ENCODE measurements at places on chromosomes 12 and 14. TPM values are rescaled to one million over a fixed set of nuclear protein-coding genes. Genes with fewer than 3 reads are reported as not detected.

GRCh38 chr14:32572867-32573150 is 243.7 kb downstream of the AKAP6 start:
- peak overlapping the region; percentile 0 for H3K27ac ChIP-seq
- no peak for DNase-seq
- H3K4me3 ChIP-seq, result no peak overlapping the region
- H3K27me3 ChIP-seq, result no peaks in the 10 kb centered on the region
- H3K4me1 ChIP-seq, result peaks cover 49% of the 10 kb centered on the region

DNA sequence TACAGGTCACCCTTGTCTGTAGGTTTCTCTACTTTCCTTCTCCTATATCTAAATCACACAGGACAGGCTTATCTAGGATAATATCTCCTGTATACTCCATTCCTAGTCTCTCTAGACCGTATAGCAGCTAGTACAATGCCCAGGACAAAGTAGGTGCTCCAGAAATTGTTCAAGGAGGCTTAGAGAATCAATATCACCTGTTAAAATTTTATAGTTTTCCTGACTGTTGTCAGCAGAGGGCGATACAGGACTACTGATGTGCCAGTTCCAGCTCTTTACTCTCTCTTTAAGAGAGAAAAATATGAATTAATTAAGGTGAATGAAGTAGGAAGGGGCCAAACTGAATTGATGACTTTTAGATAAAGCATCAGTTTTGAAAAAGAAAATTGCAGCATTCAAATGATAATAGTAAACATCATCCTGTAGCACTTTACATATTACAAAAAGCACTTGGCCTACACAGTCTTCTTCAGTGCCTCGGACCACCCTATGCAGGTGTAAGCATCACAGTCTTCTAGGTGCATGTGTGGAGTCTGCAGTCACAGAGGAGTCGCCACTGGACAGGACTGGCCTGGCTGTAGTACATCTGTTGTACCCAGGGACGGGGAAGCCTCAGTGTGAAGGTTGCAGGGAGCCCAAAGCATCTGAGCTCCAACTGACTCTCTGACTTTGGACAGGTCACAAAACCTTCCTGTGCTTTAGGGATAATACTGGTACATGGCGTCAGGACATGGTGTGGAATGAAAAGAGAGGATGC is 61.9 kb upstream of the MAX start:
- DNase-seq, result no peak
- H3K36me3 ChIP-seq, result no peaks in the 10 kb centered on the region
- H3K4me1 ChIP-seq, result peaks cover 3% of the 10 kb centered on the region
- no peak overlapping the region for H3K4me3 ChIP-seq
- H3K27me3 ChIP-seq, result peaks cover 2% of the 10 kb centered on the region

NTF3 gene
- total RNA-seq, result 0.99 TPM

SLC5A8 gene
- total RNA-seq, result not detected

CLEC7A gene
- total RNA-seq, result 1.3 TPM

- no peak overlapping the region for H3K27ac ChIP-seq
- peaks cover 9% of the 10 kb centered on the region for H3K4me1 ChIP-seq
- H3K36me3 ChIP-seq, result no peaks in the 10 kb centered on the region
- no peak overlapping the region for H3K4me3 ChIP-seq
Observed at GRCh38 chr14:51453869-51454268, 197.8 kb upstream of the FRMD6 start.

REM2 gene
- not detected for total RNA-seq

- H3K4me1 ChIP-seq, result no peaks in the 10 kb centered on the region
- H3K36me3 ChIP-seq, result no peaks in the 10 kb centered on the region
- peaks cover 12% of the 10 kb centered on the region for H3K27me3 ChIP-seq
- no peak for DNase-seq
- no peak overlapping the region for H3K27ac ChIP-seq
Observed at GRCh38 chr12:107634530-107634929, 51.1 kb upstream of the PWP1 start.

TSPAN19 gene
- total RNA-seq, result 0.33 TPM

GRCh38 chr12:26830783-26831551 is 2.0 kb downstream of the ITPR2 start:
- no peak overlapping the region for H3K27ac ChIP-seq
- no peaks in the 10 kb centered on the region for H3K27me3 ChIP-seq
- no peak for DNase-seq
- H3K36me3 ChIP-seq, result no peaks in the 10 kb centered on the region

GRCh38 chr14:51185180-51185579 is 54.9 kb upstream of the TMX1 start:
- DNase-seq, result no peak
- no peaks in the 10 kb centered on the region for H3K27me3 ChIP-seq
- no peak overlapping the region for H3K27ac ChIP-seq
- no peak overlapping the region for H3K4me3 ChIP-seq

- no peak overlapping the region for H3K4me3 ChIP-seq
- H3K4me1 ChIP-seq, result no peaks in the 10 kb centered on the region
- H3K36me3 ChIP-seq, result no peaks in the 10 kb centered on the region
- peaks cover 37% of the 10 kb centered on the region for H3K27me3 ChIP-seq
- DNase-seq, result no peak
Observed at GRCh38 chr14:88297306-88297705, 25.8 kb downstream of the KCNK10 start.

DNA sequence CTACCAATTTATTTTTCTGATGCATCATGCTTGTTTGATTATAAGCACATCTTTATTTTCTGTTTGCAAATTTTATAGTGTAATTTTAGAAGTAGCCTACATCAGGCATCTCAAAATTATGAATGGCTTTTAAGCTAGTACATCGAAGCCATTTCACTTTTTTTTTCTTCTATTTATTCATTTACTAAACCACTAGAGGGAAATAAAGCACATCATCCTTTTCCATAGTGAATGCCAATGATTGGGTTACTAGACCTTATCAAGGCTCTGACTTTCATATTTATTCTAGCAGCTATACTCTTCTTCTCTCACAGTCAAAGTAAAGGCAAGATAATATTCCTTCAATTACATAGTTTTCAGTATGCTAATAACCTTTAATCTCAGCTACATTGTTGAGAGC is 736.4 kb upstream of the LRFN5 start:
- H3K27ac ChIP-seq, result no peak overlapping the region
- no peaks in the 10 kb centered on the region for H3K27me3 ChIP-seq
- no peaks in the 10 kb centered on the region for H3K36me3 ChIP-seq
- H3K4me1 ChIP-seq, result no peaks in the 10 kb centered on the region

DNA sequence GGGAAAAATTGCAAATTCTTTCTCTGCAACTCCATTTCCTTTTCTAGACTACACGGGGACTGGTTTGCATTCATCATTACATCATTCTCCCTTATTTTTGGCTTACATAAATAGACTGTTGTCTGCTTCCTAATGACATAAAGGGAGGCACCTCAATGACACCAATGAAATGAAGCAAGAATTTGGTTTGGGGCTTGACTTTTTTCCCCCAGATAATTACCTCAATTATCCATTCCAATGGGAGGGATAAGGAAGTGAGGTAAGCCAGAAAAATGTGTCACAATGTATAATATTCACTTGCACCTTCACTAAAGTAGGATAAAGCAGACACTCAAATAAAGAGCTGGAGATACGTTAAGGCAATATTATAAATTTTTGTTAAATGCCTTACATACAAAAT is 240.6 kb upstream of the GRIP1 start:
- H3K27me3 ChIP-seq, result peaks cover 4% of the 10 kb centered on the region
- no peak for DNase-seq
- H3K4me3 ChIP-seq, result no peak overlapping the region
- H3K4me1 ChIP-seq, result no peaks in the 10 kb centered on the region
- no peaks in the 10 kb centered on the region for H3K36me3 ChIP-seq

SLC38A6 gene
- total RNA-seq, result 6.3 TPM

- H3K27ac ChIP-seq, result no peak overlapping the region
- no peaks in the 10 kb centered on the region for H3K36me3 ChIP-seq
- no peak overlapping the region for H3K4me3 ChIP-seq
- H3K4me1 ChIP-seq, result no peaks in the 10 kb centered on the region
- no peak for DNase-seq
Observed at GRCh38 chr12:97260786-97261185, 201.8 kb upstream of the RMST start.

DNA sequence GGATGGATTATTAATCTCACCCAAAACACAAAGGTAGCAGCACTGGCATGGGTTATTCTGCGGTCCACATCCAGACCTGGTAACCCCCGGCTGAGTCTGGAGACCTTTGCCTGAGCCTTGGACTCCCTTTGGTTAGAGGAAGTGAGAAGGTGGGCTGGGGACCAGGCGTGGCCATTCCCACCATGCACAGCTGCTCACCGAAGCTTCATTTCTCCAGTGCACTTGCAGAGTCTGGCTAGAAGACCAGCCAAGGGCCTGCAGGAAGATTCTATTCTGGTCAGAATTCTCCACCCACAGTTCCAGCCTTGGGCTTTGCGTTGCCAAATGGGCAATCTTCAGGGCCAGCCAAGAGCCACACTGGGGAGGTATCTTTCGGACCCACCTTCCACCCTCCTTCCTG is 73.0 kb downstream of the LGMN start:
- H3K4me1 ChIP-seq, result peaks cover 8% of the 10 kb centered on the region
- peak overlapping the region; percentile 5 for H3K27ac ChIP-seq
- DNase-seq, result no peak
- no peaks in the 10 kb centered on the region for H3K27me3 ChIP-seq

KLHL33 gene
- total RNA-seq, result 0.33 TPM

DNA sequence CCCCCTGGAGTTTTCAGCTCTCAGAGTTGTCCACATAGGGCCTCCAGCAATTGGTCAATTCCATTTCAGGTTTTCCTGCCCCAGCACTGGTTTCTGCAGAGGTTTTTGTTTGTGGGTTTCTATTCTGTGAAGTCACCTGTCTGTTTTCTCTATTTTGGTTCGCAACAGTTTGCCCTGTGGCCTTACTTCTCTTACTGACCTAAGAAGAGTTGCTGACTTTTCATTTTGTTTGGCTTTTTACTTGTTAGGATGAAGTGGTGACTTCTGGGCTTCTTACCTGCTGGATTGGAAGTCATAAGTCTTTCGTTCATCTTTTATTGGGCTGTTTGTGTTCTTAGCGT is 196.4 kb upstream of the PARP11 start:
- peaks cover 38% of the 10 kb centered on the region for H3K27me3 ChIP-seq
- no peak overlapping the region for H3K4me3 ChIP-seq
- H3K4me1 ChIP-seq, result no peaks in the 10 kb centered on the region
- DNase-seq, result no peak
- H3K36me3 ChIP-seq, result no peaks in the 10 kb centered on the region

GRCh38 chr12:76915361-76916169 is 36.7 kb upstream of the CSRP2 start:
- no peaks in the 10 kb centered on the region for H3K36me3 ChIP-seq
- H3K27ac ChIP-seq, result peak overlapping the region; percentile 56
- no peaks in the 10 kb centered on the region for H3K27me3 ChIP-seq
- DNase-seq, result no peak
- H3K4me1 ChIP-seq, result peaks cover 17% of the 10 kb centered on the region
- no peak overlapping the region for H3K4me3 ChIP-seq

GRCh38 chr14:73696466-73697400 is 17.5 kb downstream of the PNMA1 start:
- no peak for DNase-seq
- H3K27ac ChIP-seq, result no peak overlapping the region

FGD6 gene
- total RNA-seq, result 26.3 TPM

GRCh38 chr12:84157170-84157569 is 755.4 kb downstream of the SLC6A15 start:
- no peak overlapping the region for H3K27ac ChIP-seq
- no peak for DNase-seq
- H3K36me3 ChIP-seq, result no peaks in the 10 kb centered on the region
- H3K27me3 ChIP-seq, result no peaks in the 10 kb centered on the region

DNA sequence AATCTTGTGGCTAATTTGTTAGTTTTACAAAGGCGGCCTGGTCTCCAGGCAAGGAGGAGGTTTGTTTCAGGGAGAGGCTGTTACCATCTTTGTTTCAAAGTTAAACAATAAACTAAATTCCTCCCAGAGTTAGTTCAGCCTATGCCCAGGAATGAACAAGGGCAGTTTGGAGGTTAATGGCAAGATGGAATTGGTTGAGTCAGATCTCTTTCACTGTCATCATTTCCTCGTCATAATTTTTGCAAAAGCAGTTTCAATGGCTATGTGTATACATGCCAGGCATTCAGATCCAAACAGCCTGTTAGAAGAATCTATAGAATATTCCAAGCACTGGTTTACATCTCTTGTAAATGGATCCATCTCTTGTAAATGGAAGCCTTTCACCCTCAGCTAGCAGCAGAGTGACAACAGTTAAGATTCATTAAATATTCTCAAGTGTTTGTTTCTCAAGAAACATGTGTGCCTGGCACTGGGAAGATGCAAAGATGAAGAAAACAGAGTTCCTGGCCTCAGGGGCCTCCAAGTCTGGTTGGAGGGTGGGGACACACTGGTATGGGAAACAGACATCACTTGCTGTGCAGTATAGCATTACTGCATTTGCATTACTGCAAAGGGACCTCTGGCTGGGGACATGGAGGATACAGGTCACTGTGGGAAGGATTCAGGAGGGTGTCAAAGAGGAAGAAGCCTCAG is 65.8 kb downstream of the RIN3 start:
- DNase-seq, result no peak
- H3K4me1 ChIP-seq, result peaks cover 8% of the 10 kb centered on the region
- no peak overlapping the region for H3K4me3 ChIP-seq
- H3K27me3 ChIP-seq, result no peaks in the 10 kb centered on the region
- H3K36me3 ChIP-seq, result peaks cover 44% of the 10 kb centered on the region

NR2C1 gene
- total RNA-seq, result 40.1 TPM

DNA sequence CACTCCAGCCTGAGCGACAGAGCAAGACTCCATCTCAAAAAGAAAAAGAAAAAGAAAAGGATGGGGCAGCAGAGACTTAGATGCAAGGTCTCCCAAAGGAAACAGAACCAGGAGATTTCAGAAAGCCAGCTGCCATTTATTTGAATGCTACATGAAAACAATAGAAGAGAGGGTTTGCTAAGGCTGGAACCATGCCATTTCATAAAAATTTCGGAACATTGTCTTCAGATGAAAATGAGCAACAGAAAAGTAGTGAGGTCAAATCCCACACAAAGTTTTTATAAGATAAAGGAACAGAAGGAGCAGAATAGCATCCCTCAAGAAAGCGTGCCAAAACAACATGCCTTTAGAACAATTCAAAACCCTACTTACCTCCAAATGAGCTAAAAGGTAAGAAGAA is 175.3 kb downstream of the ETV6 start:
- no peak for DNase-seq
- H3K4me3 ChIP-seq, result no peak overlapping the region
- no peak overlapping the region for H3K27ac ChIP-seq
- H3K36me3 ChIP-seq, result no peaks in the 10 kb centered on the region
- H3K27me3 ChIP-seq, result no peaks in the 10 kb centered on the region

- H3K4me1 ChIP-seq, result no peaks in the 10 kb centered on the region
- no peak overlapping the region for H3K27ac ChIP-seq
- H3K36me3 ChIP-seq, result no peaks in the 10 kb centered on the region
Observed at GRCh38 chr12:115949675-115950074, 327.8 kb downstream of the MED13L start.

Measured in left ventricle myocardium inferior (tissue), 1 donor.